ENCODE measurements at places on chromosomes 13 and 19. TPM values are rescaled to one million over a fixed set of nuclear protein-coding genes. Genes with fewer than 3 reads are reported as not detected.
A peak's percentile ranks its signal among the peaks of the same experiment; 100 is the strongest.

GRCh38 chr19:49398001-49398615 is 10.1 kb downstream of the KASH5 start:
- H3K36me3 ChIP-seq: no peaks in the 10 kb centered on the region
- H3K27ac ChIP-seq: no peak overlapping the region
- no peak for DNase-seq

DNA sequence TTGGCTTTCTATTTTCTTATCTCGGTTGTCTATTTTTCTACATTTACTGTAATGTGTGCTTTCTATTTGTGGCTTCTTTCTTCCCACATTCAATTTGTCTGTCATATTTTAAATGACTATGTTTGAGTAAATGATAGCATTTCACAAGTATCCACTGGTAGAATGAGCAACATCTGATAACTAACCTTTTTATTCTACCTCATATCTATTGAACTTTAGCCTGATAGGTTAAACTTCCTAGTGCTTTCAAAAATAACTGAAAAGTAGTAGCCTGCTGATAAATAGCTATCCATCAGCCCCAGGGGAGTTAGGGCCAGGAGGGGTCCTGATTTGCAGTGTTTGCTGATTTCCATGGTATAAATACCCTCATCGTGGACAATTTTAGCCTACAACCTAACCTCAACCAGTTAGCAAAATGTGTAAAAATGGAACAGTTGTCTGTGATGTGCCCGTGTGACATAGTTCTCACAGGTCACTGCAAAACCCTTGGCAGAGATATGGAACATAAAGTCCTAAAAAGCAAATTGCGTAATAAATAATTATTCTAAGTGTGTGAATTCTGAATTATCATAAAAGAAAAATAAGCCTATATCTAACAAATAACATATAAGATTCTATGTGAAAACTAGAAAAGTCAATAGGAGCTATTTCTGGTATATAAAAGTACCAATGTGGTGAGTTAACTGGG is 32.1 kb downstream of the KCTD12 start:
- H3K27me3 ChIP-seq: peaks cover 1% of the 10 kb centered on the region
- H3K36me3 ChIP-seq: no peaks in the 10 kb centered on the region
- no peak overlapping the region for H3K4me3 ChIP-seq
- H3K4me1 ChIP-seq: peaks cover 21% of the 10 kb centered on the region
- no peak for DNase-seq

The MAMSTR gene
- total RNA-seq: 2.3 TPM

DNA sequence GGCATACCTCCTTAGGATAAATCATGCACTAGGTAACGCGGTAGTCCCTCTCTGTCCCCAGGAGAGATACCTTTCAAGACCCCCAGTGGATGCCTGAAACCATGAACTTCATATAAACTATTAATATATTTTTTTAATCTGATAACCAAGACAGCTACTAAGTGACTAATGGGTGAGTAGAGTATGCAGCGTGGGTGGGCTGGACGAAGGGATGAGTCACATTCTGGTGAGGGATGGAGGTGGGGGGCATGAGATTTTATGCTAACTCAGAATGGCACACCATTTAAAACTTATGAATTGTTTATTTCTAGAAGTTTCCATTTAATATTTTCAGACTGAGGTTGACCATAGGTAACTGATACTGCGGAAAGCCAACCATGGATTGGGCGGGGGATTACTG is 46.2 kb downstream of the CDK8 start:
- H3K36me3 ChIP-seq: peaks cover 13% of the 10 kb centered on the region
- peak overlapping the region; percentile 54 for H3K27ac ChIP-seq
- peak; percentile 66 for DNase-seq
- peak overlapping the region; percentile 20 for H3K4me3 ChIP-seq

GRCh38 chr19:49887665-49888509 is 8.8 kb downstream of the IL4I1 start:
- H3K27ac ChIP-seq: no peak overlapping the region
- peaks cover 7% of the 10 kb centered on the region for H3K27me3 ChIP-seq
- no peaks in the 10 kb centered on the region for H3K4me1 ChIP-seq
- H3K36me3 ChIP-seq: peaks cover 7% of the 10 kb centered on the region
- no peak for DNase-seq

- H3K4me1 ChIP-seq: peaks cover 21% of the 10 kb centered on the region
- no peak for DNase-seq
- no peak overlapping the region for H3K27ac ChIP-seq
- peaks cover 27% of the 10 kb centered on the region for H3K27me3 ChIP-seq
- H3K36me3 ChIP-seq: no peaks in the 10 kb centered on the region
Observed at GRCh38 chr13:44157606-44158005, 216.0 kb upstream of the SERP2 start.

DNA sequence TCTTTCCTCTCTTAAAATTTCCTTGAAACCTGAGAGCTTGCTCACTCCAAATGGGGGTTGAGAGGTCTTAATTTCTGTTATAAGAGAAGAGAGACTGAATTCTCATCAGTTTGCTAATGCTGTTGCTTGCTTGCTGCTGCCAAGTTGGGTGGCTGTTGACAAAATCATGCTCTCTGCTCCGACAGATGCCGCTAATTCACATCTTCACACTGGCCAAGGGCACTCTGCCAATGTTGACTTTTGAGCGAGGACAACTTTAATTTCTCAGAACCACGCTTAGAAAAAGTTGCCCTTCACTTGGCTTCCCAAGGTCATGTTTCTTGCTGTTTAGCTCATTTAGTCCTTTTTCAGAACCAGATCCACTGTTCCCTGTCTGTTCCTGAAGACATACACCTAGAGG is 402.9 kb downstream of the HS6ST3 start:
- DNase-seq: no peak
- no peak overlapping the region for H3K27ac ChIP-seq
- H3K4me1 ChIP-seq: no peaks in the 10 kb centered on the region
- H3K36me3 ChIP-seq: no peaks in the 10 kb centered on the region
- no peaks in the 10 kb centered on the region for H3K27me3 ChIP-seq
- no peak overlapping the region for H3K4me3 ChIP-seq

The ZNF296 gene
- total RNA-seq: 1.2 TPM

The CDC34 gene
- total RNA-seq: 79.3 TPM

The SERP2 gene
- 2.0 TPM for total RNA-seq

The C19orf18 gene
- total RNA-seq: not detected

- peaks cover 7% of the 10 kb centered on the region for H3K36me3 ChIP-seq
- peaks cover 17% of the 10 kb centered on the region for H3K4me1 ChIP-seq
- no peak for DNase-seq
- peaks cover 2% of the 10 kb centered on the region for H3K27me3 ChIP-seq
- H3K4me3 ChIP-seq: no peak overlapping the region
- no peak overlapping the region for H3K27ac ChIP-seq
Observed at GRCh38 chr13:44506719-44507118, 69.4 kb downstream of the TSC22D1 start.

DNA sequence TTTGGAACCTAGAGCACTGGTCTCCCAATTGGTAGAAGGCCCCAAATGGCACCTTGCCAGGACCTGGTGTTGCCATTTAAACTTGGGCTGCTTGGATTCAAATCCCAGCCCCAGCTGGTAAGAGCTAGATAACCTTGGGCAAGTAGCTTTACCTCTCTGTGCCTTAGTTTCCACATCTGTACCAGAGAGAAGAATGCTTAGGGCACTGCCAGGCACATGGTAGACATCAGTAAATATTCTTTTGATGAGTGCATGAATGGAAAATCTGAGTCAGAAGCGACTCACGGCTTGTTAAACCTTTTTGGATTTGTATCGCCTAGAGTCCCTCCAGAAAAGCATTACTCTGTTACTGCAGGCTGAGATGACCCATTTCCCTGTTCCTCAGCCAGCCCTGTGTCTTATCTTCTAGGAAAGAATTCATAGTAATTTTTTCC is 90.9 kb downstream of the SIPA1L3 start:
- H3K4me1 ChIP-seq: peaks cover 46% of the 10 kb centered on the region
- DNase-seq: peak; percentile 96
- peak overlapping the region; percentile 82 for H3K4me3 ChIP-seq

- no peak for DNase-seq
- H3K27me3 ChIP-seq: peaks cover 10% of the 10 kb centered on the region
- peak overlapping the region; percentile 99 for H3K27ac ChIP-seq
- H3K4me1 ChIP-seq: peaks cover 29% of the 10 kb centered on the region
- peaks cover 15% of the 10 kb centered on the region for H3K36me3 ChIP-seq
- peak overlapping the region; percentile 99 for H3K4me3 ChIP-seq
Observed at GRCh38 chr13:37001921-37002250, 1.3 kb downstream of the EXOSC8 start.

DNA sequence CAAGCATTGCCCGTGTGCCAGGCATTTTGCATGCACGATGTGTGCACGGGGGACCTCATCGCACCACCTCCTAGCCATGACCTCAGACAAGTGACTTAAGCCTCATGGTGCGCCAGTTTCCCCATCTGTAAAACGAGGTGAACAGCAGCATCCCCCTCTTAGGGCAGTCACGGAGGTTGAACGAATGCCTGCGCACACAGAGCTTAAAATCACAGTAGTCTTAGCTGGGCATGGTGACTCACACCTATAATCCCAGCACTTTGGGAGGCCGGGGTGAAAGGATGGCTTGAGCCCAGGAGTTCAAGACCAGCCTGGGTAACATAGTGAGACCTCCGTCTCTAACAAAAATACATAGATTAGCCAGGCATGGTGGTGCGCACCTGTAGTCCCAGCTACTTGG is 48.6 kb downstream of the PIN1 start:
- H3K27me3 ChIP-seq: peaks cover 17% of the 10 kb centered on the region
- DNase-seq: no peak
- no peaks in the 10 kb centered on the region for H3K4me1 ChIP-seq
- no peak overlapping the region for H3K4me3 ChIP-seq
- no peaks in the 10 kb centered on the region for H3K36me3 ChIP-seq
